NCI-H187 treated with DMSO at 0.1 percent for 48 hours (cell line): ENCODE measurements at places on chromosomes 13 and 19.

GRCh38 chr13:26500618-26501320, 56.7 kb upstream of the WASF3 start:
- DNase-seq, result no peak

- DNase-seq, result no peak
Measured at GRCh38 chr13:50125304-50125553, 110.0 kb downstream of the KCNRG start.

- no peak for DNase-seq
Measured at GRCh38 chr19:21482863-21483276, 22.5 kb upstream of the ZNF429 start.

DNA sequence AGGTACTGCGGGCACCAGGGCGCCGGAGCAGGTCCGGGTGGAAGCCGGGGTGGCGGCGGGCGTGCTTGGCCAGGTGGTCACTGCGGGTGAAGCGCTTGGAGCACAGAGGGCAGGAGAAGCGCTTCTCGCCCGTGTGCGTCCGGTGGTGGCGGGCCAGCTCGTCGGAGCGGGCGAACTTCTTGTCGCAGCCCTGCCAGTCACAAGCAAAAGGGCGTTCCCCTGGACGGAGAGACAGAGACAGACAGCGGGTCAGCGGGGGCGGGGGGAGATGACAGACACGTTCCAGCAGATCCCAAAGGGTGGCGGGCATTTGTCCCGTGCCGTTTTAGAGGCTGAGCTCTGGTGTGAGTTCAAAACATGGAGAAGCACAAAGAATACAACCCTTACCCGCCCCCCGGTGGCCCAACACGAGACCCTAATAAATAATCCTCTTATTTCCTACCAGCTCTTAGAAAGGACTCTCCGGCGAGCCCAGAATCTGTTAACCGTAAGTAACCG, 6.3 kb upstream of the REXO1 start:
- DNase-seq, result no peak

DNA sequence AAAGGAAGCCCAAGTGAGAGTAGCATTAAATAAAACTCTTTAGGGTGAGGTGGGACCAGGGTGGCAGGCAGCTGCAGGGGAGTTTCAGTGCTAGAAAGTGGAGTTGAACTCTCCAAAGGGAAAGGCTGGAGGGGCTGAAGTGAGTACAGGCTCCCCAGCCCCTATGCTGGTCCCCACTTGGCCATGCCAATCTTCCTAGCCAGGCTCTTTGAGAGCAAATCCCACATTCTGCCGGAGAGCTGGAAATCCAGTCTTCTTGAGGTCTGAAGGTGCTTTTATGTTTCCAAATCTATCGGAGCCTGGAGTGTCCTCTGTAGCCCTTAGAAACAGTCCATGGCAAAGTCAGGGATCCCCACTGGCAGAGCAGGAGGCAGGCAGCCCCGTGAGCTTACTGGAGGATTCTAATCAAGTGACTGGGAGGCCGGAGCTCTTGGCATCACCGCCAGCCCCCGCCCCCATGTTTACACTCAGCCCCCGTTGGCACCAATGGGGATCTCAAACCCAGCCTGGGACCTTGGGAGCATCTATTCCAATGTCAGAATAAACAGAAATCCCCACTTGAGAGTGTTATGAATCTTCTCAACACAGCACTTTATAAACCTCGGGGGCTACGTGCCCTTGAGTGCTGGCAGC, 18.3 kb downstream of the ZNF536 start:
- DNase-seq, result no peak

- no peak for DNase-seq
Measured at GRCh38 chr13:46846726-46847125, 49.8 kb upstream of the ESD start.

DNA sequence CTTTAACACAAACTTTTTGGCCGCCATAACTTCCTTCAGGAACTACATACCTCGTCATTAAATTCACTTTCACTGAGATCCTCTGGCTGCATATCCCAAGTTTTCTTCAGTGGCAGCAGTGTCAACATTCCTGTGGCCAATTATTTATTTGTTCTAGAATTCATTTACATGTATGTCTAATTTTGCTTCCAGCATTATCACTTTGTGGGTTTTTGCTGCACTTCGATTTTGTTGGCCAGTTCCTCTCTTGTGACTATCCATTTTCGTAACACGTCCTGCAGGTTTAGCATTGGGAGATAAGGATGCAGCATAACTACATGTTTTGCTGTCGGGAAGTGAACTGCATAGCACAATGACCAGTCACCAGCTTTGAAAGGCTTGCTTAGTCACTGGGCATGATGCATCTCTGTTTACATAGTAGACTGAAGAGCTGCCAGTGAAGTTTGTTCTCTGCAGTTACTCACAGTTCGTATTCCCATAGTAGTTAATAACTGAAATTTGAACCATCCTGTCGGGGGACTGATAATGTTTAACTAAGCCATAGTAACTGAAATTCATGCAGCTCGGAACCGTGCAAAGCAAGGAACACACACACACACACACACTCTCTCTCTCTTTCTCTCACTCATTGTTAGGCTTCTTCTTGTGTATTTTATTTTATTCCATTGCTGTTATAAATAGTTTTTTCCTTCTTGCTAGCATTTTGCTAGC, 28.3 kb downstream of the ZNF507 start:
- no peak for DNase-seq

GRCh38 chr13:52118095-52118494, 10.8 kb downstream of the NEK5 start:
- DNase-seq, result no peak

DNA sequence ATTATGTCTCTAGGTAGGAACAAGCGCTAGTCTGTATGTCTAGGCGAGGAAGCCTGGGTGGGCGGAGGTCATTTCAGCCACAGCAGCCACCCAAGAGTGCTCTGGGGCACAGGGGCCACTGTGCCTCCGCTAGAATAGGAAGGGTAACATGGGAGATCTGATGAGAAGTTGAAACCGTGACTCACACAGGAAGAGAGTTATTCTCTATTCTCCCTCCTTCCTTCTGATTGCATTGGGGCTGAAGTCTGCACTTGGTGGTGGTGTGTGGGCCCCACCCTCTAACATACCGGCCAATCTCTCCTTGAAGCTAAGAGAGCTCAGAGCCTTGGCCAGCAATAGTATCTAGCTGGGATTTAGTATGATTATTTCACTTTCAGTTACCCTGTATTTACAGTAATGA, 20.3 kb upstream of the GGACT start:
- DNase-seq, result no peak

DNA sequence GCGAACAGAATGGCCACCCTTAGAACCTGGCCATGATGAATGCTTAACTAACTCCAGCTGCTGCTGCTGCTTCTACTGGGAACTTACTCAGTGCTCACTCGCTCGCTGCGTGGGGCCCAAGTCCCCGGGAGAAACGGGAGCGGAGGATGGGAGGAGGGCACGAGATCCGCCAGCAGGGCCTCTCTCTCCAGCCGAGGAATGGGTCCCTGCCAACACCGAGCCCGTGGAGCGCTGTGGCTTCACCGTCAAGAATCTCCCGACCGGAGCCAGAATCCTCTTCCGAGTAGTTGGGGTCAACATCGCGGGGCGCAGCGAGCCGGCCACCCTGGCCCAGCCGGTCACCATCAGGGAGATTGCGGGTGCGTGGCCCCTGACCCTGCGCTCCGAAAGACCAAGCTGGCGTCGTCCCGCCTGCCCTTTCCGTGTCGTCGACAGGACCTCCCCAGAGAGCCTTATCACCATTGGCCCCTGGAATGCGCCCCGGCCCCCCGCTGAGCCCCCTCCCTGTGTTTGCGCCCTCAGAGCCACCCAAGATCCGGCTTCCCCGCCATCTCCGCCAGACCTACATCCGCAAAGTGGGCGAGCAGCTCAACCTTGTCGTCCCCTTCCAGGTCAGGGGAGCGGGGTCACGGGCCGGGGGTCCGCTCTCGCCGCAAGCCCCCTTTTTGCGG, 17.8 kb upstream of the EMC10 start:
- DNase-seq, result no peak
